ENCODE measurements at places on chromosomes 3 and 15.
A peak's percentile ranks its signal among the peaks of the same experiment; 100 is the strongest.

GRCh38 chr15:91849749-91850161, 3.8 kb upstream of the SLCO3A1 start:
- no peak for DNase-seq

- no peak for DNase-seq
These were observed 40.9 kb downstream of the CCR4 start for GRCh38 chr3:32992310-32992686.

DNA sequence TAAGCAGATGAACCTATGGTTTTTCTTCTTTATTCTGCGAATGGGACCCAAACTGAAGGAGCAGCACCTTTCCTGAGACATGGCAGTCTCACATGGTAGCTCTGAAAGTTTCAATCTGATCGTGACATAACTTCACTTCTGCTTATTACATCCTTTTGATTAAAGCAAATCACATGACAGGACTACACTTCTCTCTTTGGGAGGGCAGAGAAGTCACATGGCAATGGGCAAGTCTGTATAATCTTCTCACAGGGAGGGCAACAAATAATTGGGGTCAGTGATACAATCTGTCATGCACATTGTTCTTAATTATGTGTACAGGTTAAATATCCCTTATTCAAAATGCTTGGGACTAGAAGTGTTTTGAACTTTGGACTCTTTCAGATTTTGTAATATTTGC, 21.6 kb downstream of the NCBP2 start:
- DNase-seq: no peak

DNA sequence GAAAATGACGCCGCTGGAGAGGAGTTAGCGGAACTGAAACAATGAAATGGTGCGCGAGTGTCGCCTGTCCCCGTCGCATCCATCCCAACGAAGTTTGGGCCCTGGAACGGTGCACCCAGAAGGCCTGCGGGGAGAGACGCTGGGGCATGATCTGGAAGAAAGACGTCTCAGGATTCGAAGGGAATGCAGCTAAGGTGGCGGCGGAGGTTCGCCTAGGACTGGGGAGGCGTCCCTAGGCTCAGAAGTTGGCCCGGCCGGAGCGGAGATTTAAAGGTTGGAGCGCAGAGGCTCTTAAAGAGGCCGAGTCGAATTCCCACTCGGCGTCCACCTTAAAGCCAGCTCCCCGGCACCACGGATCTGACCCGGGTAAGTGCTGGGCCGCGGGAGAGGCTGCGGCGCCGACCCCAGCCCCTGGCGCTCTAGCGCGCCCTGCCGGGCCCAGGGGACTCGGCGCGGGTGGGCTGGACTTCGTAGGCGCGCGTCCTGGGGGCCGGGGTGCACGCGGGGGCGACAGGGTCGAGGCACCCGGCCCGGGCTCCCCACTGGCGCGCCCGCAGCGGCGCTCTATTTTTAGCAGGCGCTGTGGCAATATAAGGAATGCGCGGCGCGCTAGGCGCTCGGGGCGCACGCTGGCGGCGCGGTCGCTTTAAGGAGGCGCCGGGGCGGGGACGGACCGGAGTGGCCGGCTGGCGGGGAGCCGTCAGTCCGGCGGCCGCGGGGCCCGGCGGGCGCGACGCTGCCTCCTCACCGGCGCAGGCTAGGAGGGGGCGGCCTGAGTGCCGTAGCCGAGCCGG, at the start of gene MRAS:
Gene MRAS, plus strand, starts transcription at position 620 of the 794 bp plus-strand sequence. CDS start 24,305 bp downstream, outside the sequence.
- peak; percentile 44 for DNase-seq

GRCh38 chr15:96347181-96348111, 16.9 kb downstream of the NR2F2 start:
- DNase-seq: no peak

GRCh38 chr3:39088889-39089288, 18.5 kb downstream of the GORASP1 start:
- no peak for DNase-seq

DNA sequence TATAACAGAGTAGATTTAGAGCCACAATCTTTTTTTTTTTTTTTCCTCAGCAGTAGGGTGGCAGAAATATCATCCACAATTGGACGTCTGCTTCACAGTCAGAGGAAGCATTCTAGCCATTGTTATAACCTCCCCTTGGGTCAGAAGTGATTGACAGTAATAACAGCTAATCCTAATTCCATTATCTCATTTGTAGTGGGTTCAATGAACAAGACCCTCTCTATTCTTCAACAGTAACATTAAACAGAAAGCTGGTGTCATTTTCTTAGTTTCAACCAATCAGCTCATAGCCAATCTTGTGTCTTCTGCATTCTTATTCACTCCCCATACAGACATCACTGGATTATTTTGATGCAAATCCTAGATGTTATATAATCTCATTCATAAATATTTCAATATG, 44.6 kb downstream of the QTRT2 start:
- DNase-seq: no peak

Measured in NCI-H1092 (cell line).